Esophagus muscularis mucosa (tissue), 4 donors: ENCODE measurements at places on chromosomes 5 and 9. TPM values are rescaled to one million over a fixed set of nuclear protein-coding genes. Genes with fewer than 3 reads are reported as not detected.

DNA sequence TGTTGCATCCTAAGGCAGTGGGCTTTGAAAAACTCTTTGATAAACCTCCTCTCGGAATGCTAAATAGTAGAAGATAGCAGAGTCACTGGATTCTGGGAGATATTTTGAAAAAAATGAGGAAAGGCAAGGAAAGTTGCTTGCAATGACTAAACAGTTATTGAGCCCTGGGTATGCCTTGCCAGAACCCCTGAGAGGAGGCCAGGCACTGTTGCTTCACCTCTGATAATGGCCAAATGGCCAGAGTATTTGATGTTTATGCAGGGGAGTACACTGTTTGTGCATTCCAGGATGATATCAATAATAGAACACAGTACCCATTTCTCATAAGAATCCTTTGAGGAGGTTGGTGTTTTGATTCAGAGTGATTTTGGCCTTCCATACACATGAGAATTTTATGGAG is 935.1 kb upstream of the WWC1 start:
- no peak overlapping the region for H3K4me3 ChIP-seq
- H3K27me3 ChIP-seq: no peaks in the 10 kb centered on the region
- H3K36me3 ChIP-seq: no peaks in the 10 kb centered on the region

- no peak overlapping the region for H3K4me3 ChIP-seq
- no peaks in the 10 kb centered on the region for H3K27me3 ChIP-seq
These were observed 18.2 kb upstream of the MLANA start for GRCh38 chr9:5872511-5872910.

GRCh38 chr9:38423973-38424843 is at the start of gene IGFBPL1:
Gene IGFBPL1, minus strand, starts transcription at chr9:38424454. Its CDS starts 30 bp downstream, at chr9:38424424.
- DNase-seq: no peak
- H3K4me1 ChIP-seq: no peaks in the 10 kb centered on the region
- no peaks in the 10 kb centered on the region for H3K27me3 ChIP-seq

DNA sequence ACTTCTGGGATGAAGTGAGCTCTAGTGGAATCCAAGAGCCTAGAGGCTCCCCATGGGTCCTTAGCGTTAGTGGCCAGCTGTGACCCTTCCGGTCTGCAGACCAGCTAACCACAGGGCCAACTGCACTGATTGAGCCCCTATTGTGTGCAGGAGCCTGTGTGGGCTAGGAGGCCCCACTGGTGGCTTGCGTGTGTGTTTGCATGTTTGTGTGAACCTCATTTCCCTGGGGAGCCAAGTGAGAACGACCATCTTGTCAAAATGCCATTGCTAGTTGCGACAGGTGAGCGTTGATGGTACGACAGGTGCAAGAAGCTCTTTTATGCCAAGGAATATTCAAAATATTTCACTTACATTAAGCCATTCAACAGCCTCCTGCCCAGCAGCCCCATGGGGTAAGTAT is 44.1 kb upstream of the ANKRD33B start:
- H3K27me3 ChIP-seq: no peaks in the 10 kb centered on the region
- H3K4me1 ChIP-seq: no peaks in the 10 kb centered on the region
- no peak overlapping the region for H3K27ac ChIP-seq
- no peak overlapping the region for H3K4me3 ChIP-seq
- DNase-seq: no peak
- no peaks in the 10 kb centered on the region for H3K36me3 ChIP-seq

GRCh38 chr9:4197548-4197947 is 102.3 kb downstream of the GLIS3 start:
- H3K4me1 ChIP-seq: no peaks in the 10 kb centered on the region
- H3K27ac ChIP-seq: no peak overlapping the region
- H3K4me3 ChIP-seq: no peak overlapping the region

GRCh38 chr5:162091336-162091735 is 23.8 kb downstream of the GABRG2 start:
- no peak overlapping the region for H3K4me3 ChIP-seq
- no peaks in the 10 kb centered on the region for H3K27me3 ChIP-seq
- no peak overlapping the region for H3K27ac ChIP-seq
- no peaks in the 10 kb centered on the region for H3K4me1 ChIP-seq
- no peak for DNase-seq

DNA sequence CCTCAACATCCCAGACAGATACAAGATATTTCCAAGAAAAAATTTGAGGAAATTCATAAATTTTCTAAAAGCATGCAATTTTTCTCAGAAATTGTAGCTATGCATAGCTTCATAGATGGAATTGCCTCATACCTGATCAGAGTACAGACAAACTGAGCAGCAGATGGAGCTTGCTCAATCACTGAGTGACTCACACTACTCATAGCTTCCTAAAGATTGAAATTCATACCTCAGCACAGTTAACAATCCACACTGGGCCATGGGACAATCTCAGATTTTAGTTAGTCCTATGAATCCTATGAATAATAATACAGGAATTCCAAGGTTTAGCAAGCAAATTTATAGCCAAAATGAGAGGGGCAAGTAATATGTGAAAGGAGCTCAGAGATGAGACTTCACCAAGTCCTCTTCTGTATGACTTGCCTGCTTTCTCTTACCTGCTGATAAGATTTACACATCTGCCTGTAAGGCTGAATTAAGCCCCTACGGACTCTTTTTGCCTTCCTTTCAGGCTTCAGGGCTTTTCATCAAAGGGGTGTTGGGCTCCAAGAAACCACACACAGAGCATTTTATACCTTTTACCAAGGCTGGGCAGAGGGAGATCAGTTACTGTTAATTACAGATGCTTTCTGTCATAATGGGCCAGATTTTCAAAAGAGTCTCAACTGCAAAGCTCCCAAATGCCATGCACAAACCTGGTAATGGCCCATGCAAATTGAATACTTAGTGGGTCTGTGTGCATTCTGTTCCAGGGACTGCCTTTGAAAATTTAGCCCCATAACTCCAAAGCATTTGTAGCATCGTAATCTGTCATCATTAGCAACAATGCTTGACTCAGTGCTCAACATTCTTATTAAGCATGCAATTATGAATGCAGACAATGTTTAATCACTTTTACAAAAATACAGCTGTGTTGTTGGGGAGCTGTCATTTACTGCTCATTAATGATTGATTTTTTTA is 439.3 kb downstream of the DTWD2 start:
- H3K4me3 ChIP-seq: no peak overlapping the region
- no peaks in the 10 kb centered on the region for H3K4me1 ChIP-seq
- H3K27ac ChIP-seq: no peak overlapping the region
- no peaks in the 10 kb centered on the region for H3K36me3 ChIP-seq

DNA sequence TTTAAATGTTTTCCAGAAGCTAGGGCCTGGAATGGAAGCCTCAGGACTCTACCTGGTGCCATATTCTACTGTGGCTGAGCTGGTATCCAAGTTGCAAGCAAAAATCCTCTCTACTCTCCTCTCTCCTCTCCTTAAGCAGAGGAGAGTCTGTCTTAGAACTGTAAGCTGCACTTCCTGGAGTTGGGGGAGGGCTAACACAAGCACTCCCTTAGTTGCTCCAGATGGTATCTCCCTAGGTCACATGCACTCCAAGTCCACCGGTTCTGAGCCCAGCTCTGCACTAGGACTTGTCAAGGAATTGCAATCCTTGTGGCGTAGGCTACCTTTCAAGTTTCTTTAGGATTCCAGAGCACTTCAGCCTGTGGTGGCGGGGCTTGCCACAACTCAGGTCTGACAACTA is 513.9 kb upstream of the RGMB start:
- no peak overlapping the region for H3K27ac ChIP-seq
- DNase-seq: no peak
- no peaks in the 10 kb centered on the region for H3K4me1 ChIP-seq
- H3K36me3 ChIP-seq: no peaks in the 10 kb centered on the region
- H3K27me3 ChIP-seq: no peaks in the 10 kb centered on the region
- H3K4me3 ChIP-seq: no peak overlapping the region

GRCh38 chr9:95370064-95370463 is 52.6 kb upstream of the FANCC start:
- H3K27ac ChIP-seq: peak overlapping the region; percentile 67
- no peaks in the 10 kb centered on the region for H3K27me3 ChIP-seq
- no peak for DNase-seq
- H3K4me3 ChIP-seq: no peak overlapping the region
- peaks cover 23% of the 10 kb centered on the region for H3K4me1 ChIP-seq

GRCh38 chr5:89282554-89283510 is 399.8 kb upstream of the MEF2C start:
- H3K4me3 ChIP-seq: no peak overlapping the region
- no peaks in the 10 kb centered on the region for H3K4me1 ChIP-seq
- DNase-seq: no peak

DNA sequence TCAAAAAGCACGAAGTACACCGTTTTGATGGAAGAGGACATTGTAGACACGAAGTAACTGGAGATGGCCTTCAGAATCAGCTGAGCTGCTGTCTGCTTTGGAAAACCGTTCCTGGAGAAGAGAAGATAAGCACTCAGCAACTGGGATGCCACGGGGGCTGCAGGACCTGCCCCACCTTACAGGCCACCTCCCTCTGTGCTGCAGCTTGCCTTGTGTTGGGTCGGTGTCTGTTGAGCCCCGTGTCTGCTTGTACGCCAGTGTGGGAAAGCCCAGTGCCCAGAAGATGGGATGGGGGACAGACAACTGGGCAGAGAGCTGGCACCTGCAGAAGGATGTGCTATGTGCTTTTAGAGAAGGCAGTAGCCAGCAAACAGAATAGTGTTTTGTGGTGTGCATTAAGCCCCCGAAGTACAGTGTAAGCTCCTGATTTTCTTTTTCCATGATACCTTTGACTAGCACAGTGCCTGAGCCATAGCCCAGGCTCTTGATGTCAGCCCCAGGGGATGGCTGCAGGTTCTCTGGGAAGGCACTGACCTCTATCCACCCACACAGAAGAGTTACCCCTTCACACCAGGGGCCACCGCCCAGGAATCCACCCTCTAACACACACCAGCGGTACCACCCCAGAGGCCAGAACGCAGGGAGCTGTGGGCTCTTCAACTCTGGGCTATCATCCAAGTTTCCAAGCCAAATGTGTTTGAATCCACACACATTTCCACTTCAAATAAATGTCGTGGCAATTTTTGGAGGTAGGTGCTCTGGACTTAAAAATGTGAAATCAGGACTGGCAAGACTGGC is 63.8 kb downstream of the MACROH2A1 start:
- no peak for DNase-seq
- H3K36me3 ChIP-seq: peaks cover 39% of the 10 kb centered on the region
- peaks cover 22% of the 10 kb centered on the region for H3K4me1 ChIP-seq
- H3K27ac ChIP-seq: no peak overlapping the region
- no peak overlapping the region for H3K4me3 ChIP-seq

DNA sequence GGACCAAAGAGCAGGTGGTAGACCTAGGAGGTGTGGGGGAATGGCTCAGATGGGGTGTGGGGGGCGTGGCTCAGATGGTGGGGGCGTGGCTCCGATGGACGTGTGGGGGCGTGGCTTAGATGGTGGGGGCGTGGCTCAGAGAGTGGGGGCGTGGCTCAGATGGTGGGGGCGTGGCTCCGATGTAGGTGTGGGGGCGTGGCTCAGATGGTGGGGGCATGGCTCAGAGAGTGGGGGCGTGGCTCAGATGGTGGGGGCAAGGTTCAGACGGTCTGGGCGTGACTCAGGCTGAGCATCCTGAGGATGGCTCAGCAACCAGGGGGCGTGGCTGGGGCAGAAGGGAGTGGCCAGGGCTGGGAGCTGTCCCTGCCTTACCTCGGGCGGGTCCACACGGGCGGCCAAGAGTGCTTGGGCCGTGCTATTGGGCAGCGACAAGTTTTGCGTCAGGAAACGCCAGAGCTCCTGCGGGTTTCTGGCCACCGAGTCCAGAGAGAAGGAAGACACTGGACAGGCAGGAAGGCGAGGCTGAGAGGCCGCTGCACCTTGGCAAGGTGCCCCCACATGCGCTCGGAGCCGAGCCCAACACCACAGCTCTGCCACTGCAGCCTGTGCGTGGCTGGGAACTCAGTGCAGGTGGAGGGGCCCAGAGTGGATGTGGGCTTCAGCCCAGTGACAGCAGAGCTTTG is 5.9 kb downstream of the ABCA2 start:
- H3K27ac ChIP-seq: no peak overlapping the region
- no peak for DNase-seq
- no peaks in the 10 kb centered on the region for H3K27me3 ChIP-seq
- peaks cover 16% of the 10 kb centered on the region for H3K4me1 ChIP-seq
- H3K4me3 ChIP-seq: no peak overlapping the region
- H3K36me3 ChIP-seq: peaks cover 3% of the 10 kb centered on the region

- no peak for DNase-seq
- no peaks in the 10 kb centered on the region for H3K27me3 ChIP-seq
- peak overlapping the region; percentile 7 for H3K27ac ChIP-seq
- no peak overlapping the region for H3K4me3 ChIP-seq
- no peaks in the 10 kb centered on the region for H3K36me3 ChIP-seq
These were observed 56.2 kb upstream of the ABCA1 start for GRCh38 chr9:104984121-104984520.

GRCh38 chr9:87337335-87338087 is 160.2 kb upstream of the DAPK1 start:
- peak overlapping the region; percentile 24 for H3K27ac ChIP-seq
- no peaks in the 10 kb centered on the region for H3K27me3 ChIP-seq

- no peak for DNase-seq
- no peak overlapping the region for H3K4me3 ChIP-seq
- no peaks in the 10 kb centered on the region for H3K27me3 ChIP-seq
- peaks cover 10% of the 10 kb centered on the region for H3K4me1 ChIP-seq
These were observed 52.4 kb downstream of the NIPBL start for GRCh38 chr5:36928947-36929346.

- H3K27me3 ChIP-seq: no peaks in the 10 kb centered on the region
- no peaks in the 10 kb centered on the region for H3K4me1 ChIP-seq
- no peak overlapping the region for H3K4me3 ChIP-seq
- no peak overlapping the region for H3K27ac ChIP-seq
These were observed 368.4 kb upstream of the CCNH start for GRCh38 chr5:87780831-87781760.

DNA sequence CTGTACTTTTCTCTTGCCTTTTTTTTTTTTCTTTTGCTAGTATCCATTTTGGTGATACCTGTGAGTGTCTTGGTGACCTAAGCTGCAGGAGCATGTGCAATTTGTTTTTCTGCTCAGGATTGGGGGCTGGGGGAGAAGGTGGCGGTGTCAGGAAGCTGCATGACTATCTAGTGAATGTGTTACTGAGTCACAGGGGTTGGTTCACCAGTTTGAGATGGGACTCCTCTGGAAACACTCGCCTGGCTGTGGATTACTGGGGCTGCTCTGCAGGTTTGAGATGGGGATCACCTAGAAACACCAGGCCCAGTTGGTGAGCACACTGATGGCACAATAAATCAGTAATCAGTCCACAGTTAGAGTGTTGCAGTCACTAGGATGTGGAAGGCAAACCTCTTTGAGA is 447.9 kb downstream of the SPATA31D1 start:
- H3K27me3 ChIP-seq: no peaks in the 10 kb centered on the region
- no peaks in the 10 kb centered on the region for H3K4me1 ChIP-seq
- no peak overlapping the region for H3K27ac ChIP-seq
- no peaks in the 10 kb centered on the region for H3K36me3 ChIP-seq
- no peak for DNase-seq

DNA sequence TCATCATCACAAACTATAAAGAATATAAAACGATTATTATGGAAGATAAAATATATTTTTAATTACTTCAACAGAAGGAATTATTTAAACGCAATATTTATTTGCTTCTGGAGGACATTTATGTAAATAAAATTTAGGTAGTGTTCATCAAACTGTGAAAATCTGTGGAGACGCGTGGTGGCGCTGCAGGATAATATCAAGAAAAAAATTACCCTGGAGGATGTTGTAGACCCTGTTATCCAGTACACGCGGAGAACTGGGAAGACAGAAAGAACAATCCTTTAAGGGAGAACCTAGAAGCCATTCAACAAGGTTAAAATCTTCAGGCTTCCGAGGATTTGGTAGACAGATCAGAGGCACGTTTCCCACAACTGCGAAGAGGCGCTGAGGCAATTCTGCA is at the start of gene PCDHB12:
Gene PCDHB12 (plus strand): TSS at position 242 of the 400 bp plus-strand sequence. CDS start 189 bp downstream, outside the sequence.
- H3K27ac ChIP-seq: no peak within 1 kb of the TSS
- H3K36me3 ChIP-seq: no peaks in the 10 kb centered on the region
- H3K4me3 ChIP-seq: peak within 1 kb of the TSS; percentile 30

Gene ROPN1L
- total RNA-seq: 0.99 TPM

Gene ALDH1A1
- total RNA-seq: 81.3 TPM

Gene HAVCR1
- not detected for total RNA-seq

Gene HACD4
- total RNA-seq: 25.0 TPM

Gene BAAT
- total RNA-seq: not detected

Gene EQTN
- not detected for total RNA-seq

Gene KCNMB1
- total RNA-seq: 76.6 TPM

Gene PCDHA10
- 0.33 TPM for total RNA-seq
